ENCODE measurements at places on chromosomes 1 and 21. TPM values are rescaled to one million over a fixed set of nuclear protein-coding genes. Genes with fewer than 3 reads are reported as not detected.

GRCh38 chr1:235329139-235329902 is 951 bp downstream of the GGPS1 start:
- no peaks in the 10 kb centered on the region for H3K27me3 ChIP-seq
- H3K4me1 ChIP-seq, result peaks cover 25% of the 10 kb centered on the region
- DNase-seq, result no peak
- H3K36me3 ChIP-seq, result no peaks in the 10 kb centered on the region

- H3K36me3 ChIP-seq, result peaks cover 7% of the 10 kb centered on the region
- no peak for DNase-seq
- no peaks in the 10 kb centered on the region for H3K27me3 ChIP-seq
- H3K27ac ChIP-seq, result peak overlapping the region; percentile 96
These were observed 927 bp downstream of the UAP1 start for GRCh38 chr1:162562470-162562828.

DNA sequence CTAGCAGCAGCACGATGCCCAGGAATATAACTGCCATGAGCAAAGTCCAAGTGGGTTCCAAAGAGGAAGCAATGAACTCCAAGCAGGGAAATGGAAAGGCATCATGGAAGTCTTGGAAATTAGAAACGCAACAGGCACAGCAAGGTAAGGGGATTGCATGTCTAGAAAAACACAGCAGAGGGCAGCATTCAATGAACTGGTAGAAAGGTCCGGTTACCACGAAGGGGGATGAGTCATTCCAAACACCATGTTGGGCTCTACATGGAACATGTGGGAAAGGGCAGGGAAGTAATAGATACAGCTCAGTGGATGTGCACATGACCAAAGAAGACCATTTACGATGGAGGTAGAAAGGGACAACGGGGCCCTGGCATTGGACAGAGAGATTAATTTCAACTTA is 36.4 kb downstream of the RXRG start:
- DNase-seq, result no peak
- no peaks in the 10 kb centered on the region for H3K4me1 ChIP-seq
- H3K4me3 ChIP-seq, result no peak overlapping the region
- H3K36me3 ChIP-seq, result no peaks in the 10 kb centered on the region

The ETV3L gene
- total RNA-seq, result not detected

- no peaks in the 10 kb centered on the region for H3K27me3 ChIP-seq
- no peaks in the 10 kb centered on the region for H3K36me3 ChIP-seq
- DNase-seq, result no peak
- no peak overlapping the region for H3K4me3 ChIP-seq
- H3K27ac ChIP-seq, result no peak overlapping the region
These were observed 251.6 kb upstream of the SGIP1 start for GRCh38 chr1:66282343-66282852.

- peak overlapping the region; percentile 68 for H3K27ac ChIP-seq
- DNase-seq, result peak; percentile 88
- H3K27me3 ChIP-seq, result peaks cover 11% of the 10 kb centered on the region
- H3K4me3 ChIP-seq, result peak overlapping the region; percentile 72
These were observed 18.5 kb upstream of the SAMD11 start for GRCh38 chr1:905071-905749.

DNA sequence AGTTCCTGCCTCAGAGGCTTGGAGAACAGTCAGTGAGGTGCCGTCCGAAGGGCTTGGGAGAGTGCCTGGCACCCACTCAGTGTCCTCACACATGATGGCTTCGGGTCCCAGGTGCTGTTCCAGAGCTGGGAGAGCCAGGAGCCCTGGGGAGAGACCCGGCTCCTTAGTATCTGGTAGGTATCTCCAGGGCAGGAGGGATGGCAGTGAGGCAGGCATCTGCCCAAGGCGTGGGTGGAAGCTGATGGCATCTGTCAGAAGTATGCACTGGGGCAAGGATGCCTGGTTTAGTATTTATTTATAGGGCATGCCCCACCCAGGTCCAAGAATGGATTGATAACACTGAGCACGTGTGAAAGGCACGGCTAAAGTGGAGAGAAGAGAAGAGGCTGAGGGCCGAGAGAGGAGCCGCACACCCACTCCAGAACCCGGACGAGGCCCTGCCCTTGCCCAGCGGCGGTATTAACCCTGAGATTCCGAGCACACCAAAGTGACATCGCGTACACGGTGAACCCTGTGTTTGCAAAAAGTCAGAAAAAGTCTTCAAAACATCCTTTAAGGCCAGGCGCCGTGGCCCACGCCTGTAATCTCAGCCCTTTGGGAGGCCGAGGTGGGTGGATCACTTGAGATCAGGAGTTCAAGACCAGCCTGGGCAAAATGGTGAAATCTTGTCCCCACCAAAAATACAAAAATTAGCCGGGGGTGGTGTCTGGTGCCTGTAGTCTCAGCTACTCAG is 2.4 kb downstream of the TP73 start:
- no peak for DNase-seq
- H3K36me3 ChIP-seq, result no peaks in the 10 kb centered on the region
- no peak overlapping the region for H3K27ac ChIP-seq
- H3K4me1 ChIP-seq, result peaks cover 7% of the 10 kb centered on the region

The KRTAP13-2 gene
- not detected for total RNA-seq

The PTCH2 gene
- 1.4 TPM for total RNA-seq

The TOMM20 gene
- total RNA-seq, result 100 TPM

- no peak overlapping the region for H3K4me3 ChIP-seq
- peaks cover 7% of the 10 kb centered on the region for H3K4me1 ChIP-seq
- no peak for DNase-seq
- no peaks in the 10 kb centered on the region for H3K36me3 ChIP-seq
- peaks cover 18% of the 10 kb centered on the region for H3K27me3 ChIP-seq
These were observed 9.4 kb downstream of the OLIG2 start for GRCh38 chr21:33035147-33035546.

The KLHL12 gene
- total RNA-seq, result 24.2 TPM

- peaks cover 64% of the 10 kb centered on the region for H3K4me1 ChIP-seq
- H3K27me3 ChIP-seq, result no peaks in the 10 kb centered on the region
- H3K27ac ChIP-seq, result no peak overlapping the region
- peaks cover 2% of the 10 kb centered on the region for H3K36me3 ChIP-seq
These were observed 16.3 kb downstream of the PIK3C2B start for GRCh38 chr1:204478172-204478899.

The DIO1 gene
- total RNA-seq, result not detected

The KDF1 gene
- not detected for total RNA-seq

The RIPPLY3 gene
- 0.21 TPM for total RNA-seq

DNA sequence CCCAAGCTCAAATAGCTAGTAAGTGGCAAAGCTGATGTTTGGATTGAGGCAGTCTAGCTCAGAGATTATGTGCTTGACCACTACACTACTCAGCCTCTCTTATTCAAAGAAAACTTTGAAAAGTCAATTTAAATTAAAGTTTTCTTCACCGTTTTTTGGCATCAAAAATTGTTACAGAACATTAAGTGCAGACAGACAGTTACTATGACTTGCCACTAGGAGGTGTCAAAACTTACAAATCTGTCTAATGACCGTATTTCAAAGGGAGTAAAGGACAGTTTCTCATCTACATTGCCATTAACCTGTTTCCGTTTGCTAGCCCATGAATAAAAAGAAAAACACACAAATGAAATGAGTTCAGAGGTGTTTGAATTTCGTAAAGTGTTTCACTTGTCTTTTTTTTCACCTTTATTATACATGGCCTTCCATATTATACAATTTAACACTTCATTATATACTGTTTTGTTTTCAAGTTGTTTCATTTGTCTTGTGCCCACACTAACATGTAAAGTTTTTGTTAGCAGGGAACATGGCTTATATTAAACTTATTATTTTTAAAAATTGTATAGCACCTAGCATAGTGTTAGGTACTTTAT is 57.4 kb upstream of the MTF2 start:
- no peaks in the 10 kb centered on the region for H3K36me3 ChIP-seq
- peaks cover 67% of the 10 kb centered on the region for H3K27me3 ChIP-seq
- H3K4me3 ChIP-seq, result no peak overlapping the region
- no peak overlapping the region for H3K27ac ChIP-seq

- H3K4me3 ChIP-seq, result peak overlapping the region; percentile 75
- no peak for DNase-seq
- H3K27me3 ChIP-seq, result peaks cover 23% of the 10 kb centered on the region
- peaks cover 10% of the 10 kb centered on the region for H3K4me1 ChIP-seq
These were observed 17.7 kb downstream of the RAP1GAP start for GRCh38 chr1:21651214-21652042.

GRCh38 chr1:225700889-225701465 is 48.1 kb upstream of the ENAH start:
- H3K27ac ChIP-seq, result peak overlapping the region; percentile 96
- H3K4me3 ChIP-seq, result peak overlapping the region; percentile 75
- no peaks in the 10 kb centered on the region for H3K27me3 ChIP-seq
- no peak for DNase-seq
- H3K36me3 ChIP-seq, result no peaks in the 10 kb centered on the region

Data from osteocyte (in vitro differentiated cells).